ENCODE measurements at places on chromosomes 11 and 22. TPM values are rescaled to one million over a fixed set of nuclear protein-coding genes. Genes with fewer than 3 reads are reported as not detected.

GALNT18 gene
- 34.5 TPM for total RNA-seq

CCDC89 gene
- 0.55 TPM for total RNA-seq

IGLL1 gene
- total RNA-seq: not detected

UCP3 gene
- total RNA-seq: 1.2 TPM

GGT5 gene
- total RNA-seq: 0.12 TPM

ALG12 gene
- total RNA-seq: 10.7 TPM

MGAT3 gene
- total RNA-seq: not detected

Measured in PC-3 (cell line).